ENCODE measurements at places on chromosomes 7 and 10.

DNA sequence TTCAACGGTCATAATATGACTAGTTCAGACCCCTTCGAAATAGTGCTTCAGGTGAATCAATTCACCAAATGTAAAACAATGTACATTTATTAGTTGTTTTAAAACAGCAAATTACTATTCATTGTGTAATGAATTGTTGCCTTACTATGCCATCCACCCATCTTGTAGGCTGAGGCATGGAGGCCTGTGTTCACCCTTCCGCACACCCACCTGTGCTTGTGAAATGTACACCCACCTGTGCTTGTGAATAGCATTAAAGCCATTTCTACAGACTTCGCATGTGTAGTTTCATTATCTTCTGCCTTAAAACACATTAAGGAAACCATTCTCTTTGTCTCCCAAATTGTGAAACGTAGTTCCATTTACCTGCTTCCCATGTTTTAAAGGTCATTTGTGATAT is 16.8 kb downstream of the CLRN3 start:
- DNase-seq, result no peak

DNA sequence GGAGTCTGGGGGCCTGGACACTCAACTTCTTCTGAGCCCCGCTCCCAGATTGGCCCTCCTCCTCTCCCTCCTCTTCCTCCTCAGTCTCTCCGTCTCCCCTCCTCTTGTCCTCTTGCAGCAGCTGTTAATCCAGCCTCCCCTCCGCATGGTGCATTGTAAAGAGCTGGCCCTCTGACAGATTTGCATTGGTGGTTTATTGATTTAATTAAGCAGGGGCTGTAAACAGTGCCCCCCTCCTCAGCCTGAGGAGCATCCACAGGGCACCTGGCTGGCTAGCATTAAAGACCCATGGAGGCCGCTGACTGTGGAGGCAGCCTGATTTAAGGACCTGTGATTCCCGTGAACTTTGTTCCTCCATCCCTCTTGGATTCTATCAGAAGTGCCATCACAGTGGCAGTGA is 28.9 kb upstream of the PCBD1 start:
- DNase-seq, result no peak

- DNase-seq, result peak; percentile 77
These were observed 38.5 kb downstream of the MTURN start for GRCh38 chr7:30173058-30173897.

DNA sequence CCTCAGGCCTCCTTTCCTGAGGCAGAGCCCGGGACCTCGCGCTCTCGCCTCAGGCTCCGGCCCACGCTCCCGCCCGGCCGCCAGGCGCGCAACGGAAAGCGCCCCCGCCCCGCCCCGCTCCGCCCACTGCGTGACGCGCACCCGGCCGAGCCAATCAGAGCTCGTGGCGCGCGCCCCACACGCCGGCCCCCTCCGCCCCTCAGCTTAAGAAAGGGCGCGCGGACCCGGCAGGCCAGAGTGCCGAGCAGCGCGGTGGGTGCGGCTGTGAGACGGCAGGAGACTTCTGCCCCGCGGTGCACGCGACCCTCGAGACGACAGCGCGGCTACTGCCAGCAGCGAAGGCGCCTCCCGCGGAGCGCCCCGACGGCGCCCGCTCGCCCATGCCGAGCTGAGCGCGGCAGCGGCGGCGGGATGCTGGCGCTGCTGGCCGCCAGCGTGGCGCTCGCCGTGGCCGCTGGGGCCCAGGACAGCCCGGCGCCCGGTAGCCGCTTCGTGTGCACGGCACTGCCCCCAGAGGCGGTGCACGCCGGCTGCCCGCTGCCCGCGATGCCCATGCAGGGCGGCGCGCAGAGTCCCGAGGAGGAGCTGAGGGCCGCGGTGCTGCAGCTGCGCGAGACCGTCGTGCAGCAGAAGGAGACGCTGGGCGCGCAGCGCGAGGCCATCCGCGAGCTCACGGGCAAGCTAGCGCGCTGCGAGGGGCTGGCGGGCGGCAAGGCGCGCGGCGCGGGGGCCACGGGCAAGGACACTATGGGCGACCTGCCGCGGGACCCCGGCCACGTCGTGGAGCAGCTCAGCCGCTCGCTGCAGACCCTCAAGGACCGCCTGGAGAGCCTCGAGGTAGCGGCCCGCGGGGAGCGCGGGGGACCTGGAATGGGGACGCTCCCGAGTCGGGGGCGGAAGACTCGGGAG is at the start of gene NPTX2:
Gene NPTX2, plus strand, starts transcription at position 235 of the 909 bp plus-strand sequence. Its CDS starts 177 bp downstream, at position 412.
- DNase-seq, result peak; percentile 36

- DNase-seq, result peak; percentile 20
These were observed 76.3 kb downstream of the CACNB2 start for GRCh38 chr10:18216482-18216881.

- DNase-seq, result no peak
These were observed 23.5 kb upstream of the UCMA start for GRCh38 chr10:13257621-13258140.

Data from kidney tubule cell (primary cell).